ENCODE measurements at places on chromosomes 3 and 15.

GRCh38 chr3:171574556-171575240 lies 114.5 kb upstream of the TNIK start:
- no peak for DNase-seq

DNA sequence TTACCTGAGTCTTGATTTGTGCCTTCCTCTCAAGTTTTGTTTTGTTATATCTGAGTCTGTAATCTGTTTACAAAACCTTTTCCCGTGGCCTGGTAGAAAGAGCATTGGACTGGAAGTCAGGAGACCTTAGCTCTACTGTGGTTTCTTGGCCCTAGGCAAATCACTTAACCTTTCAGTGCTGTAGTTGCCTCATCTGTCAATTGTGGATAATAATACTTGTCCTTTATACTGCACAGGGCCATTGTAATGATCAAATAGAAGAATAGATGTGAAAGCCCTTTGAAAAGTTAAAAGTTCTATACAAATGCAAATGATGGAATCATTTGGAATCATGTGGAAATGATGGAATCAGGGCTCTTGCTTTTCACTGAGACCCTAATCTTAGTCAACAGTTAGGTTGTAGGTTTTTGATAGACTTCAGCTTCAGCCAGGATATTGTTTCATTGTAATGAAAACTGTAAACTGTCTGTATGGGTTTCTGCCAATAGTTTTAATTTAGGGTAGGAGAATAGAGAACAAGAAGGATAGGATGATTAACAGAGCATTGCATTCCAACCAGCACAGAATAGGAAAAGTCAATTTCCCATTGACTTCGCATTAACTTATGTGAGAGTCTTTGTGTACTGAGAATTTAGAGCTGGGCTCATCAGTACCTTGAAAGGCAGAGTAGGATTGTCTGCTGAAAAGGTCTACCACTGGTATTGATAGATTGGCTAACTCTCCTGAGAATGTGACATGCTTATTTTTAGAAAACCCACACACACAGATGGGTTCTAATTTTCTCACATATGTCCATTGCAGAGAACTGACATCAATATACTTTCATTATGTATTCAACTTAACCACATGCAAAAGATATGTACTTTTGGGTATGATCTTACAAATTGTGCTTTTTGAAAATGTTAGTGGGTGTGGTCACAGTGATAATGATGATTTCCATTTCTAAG lies 21.8 kb downstream of the MAP2K5 start:
- DNase-seq: no peak

DNA sequence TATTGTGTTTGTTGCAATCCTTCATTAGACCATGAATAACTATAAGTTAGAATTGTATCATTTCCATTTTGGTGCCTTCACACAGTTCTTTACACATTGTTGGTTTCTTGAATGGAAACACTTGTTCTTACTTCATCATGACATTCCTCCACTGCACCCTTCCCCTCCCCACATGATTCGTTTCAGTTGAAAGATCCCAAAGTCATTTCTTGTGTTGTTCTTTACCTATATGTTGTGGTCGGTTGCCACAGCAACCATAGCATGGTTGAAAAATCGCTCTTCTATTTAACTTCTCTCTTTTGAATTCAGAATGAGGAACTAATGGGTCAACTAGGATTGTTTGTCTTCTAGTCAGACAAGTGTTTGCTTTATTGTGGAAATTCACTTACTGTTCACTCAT lies 103.3 kb downstream of the IL1RAP start:
- no peak for DNase-seq

- DNase-seq: no peak
These were observed 36.8 kb downstream of the MTMR10 start for GRCh38 chr15:30954674-30955073.

GRCh38 chr3:178205740-178206139 lies 330.5 kb upstream of the KCNMB2 start:
- DNase-seq: no peak

- no peak for DNase-seq
These were observed 67.4 kb downstream of the SATB1 start for GRCh38 chr3:18357747-18358146.

DNA sequence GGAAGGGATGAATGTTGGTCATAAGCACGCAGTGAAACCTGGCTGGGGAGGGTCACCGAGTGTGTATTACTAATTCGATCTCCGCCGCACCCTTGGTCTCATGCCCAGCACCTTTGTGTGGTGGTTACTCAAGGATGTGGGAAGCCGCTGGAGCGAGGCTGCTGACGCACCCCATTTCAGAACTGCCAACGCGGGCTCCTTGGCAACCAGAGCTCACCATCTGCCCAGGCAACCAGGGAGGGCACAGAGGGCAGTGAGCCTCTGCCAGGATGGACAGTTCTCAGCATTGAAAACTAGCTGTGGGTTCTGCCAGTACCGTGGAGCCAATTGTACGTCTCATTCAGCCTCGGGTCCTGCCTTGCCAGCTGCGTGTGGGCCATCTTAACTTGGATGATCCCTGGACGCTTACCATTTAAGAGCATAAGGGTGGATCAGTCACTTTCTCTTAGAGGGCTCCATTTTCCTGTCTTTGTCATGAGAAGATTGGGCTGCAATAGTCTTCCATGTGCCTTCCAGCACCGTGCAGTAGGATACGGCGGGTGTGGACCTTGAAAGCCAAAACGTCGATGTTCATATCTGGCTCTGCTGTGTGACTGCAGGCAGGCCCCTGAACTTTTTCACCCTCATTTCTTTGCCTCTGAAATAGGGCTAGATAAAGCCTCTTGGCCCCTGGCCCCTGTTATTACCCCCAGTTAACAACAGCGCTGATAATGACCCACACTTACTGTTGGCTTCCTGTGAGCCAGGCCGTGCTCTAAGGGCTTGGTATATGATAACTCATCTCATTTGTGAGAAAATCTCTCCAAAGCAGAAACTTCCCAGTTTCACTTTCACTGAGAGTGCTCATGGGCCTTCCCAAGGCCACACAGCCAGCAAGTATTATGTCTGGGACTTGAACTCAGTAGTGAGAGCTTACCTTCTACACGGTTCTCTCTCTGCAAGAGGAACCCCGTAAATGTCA lies 238.8 kb downstream of the OPA1 start:
- DNase-seq: no peak

DNA sequence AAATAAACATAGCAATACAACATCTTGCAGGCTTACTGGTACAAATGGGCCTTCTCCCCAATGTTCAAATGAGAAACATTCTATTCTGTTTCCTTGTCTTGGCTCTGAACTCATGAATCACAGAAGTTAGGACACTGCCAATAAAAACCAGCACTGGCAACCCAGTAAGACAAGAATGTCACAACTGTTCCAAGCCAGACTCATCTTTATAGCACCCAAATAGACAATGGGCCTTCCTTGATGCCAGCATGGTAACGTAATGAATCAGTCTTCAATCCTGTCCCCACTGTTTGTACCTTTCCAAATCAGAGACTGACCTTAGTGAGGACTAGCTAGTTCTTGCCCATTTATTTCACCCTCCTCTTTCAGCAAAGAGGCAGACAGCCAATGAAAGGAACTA lies 14.1 kb upstream of the RPS17 start:
- DNase-seq: no peak

- DNase-seq: no peak
These were observed at the start of gene RARB for GRCh38 chr3:25427942-25428788. Gene RARB, plus strand, starts transcription at chr3:25428263. Its CDS starts 469 bp downstream, at chr3:25428732.

DNA sequence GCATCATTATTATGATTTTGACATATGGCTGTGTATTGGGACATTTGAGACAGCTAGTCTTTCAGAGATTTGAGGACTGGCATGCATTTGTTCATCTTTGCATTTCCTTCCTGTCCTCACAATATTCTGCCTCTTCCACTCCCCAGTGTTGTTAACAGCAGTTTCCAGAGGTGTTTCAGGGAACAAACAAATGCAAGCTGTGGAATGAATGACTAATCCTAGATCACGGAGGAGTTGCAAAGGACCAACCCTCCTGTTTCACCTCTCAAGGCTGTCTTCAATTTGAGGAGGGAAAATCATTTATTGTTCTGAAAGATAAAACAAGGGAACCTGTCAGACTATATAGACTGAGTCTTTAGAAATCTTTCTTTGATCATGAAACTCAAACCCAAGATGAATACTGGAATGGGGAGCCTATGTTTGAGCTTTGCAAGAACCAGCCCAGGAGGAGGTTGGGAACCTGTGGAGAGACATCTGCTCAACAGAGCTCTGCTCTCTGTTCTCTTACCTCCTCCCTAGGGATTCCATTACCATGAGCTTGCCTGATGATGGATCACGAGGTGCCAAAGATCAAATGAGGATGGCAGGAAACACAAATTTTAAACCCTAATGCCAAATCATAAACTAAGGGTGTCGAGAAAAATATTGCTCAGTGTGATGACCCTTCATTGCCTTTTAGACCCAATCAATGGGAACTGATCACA lies 68.5 kb downstream of the SLC7A14 start:
- no peak for DNase-seq

Data from activated T-cell treated with anti-CD3 and anti-CD28 coated beads for 1 hour (primary cell).